ENCODE measurements at places on chromosomes 16 and 17.

- H3K27ac ChIP-seq: no peak overlapping the region
- no peaks in the 10 kb centered on the region for H3K36me3 ChIP-seq
- H3K4me3 ChIP-seq: no peak overlapping the region
- no peak for DNase-seq
- peaks cover 29% of the 10 kb centered on the region for H3K27me3 ChIP-seq
Measured at GRCh38 chr16:21101631-21102420, 48.8 kb downstream of the DNAH3 start.

DNA sequence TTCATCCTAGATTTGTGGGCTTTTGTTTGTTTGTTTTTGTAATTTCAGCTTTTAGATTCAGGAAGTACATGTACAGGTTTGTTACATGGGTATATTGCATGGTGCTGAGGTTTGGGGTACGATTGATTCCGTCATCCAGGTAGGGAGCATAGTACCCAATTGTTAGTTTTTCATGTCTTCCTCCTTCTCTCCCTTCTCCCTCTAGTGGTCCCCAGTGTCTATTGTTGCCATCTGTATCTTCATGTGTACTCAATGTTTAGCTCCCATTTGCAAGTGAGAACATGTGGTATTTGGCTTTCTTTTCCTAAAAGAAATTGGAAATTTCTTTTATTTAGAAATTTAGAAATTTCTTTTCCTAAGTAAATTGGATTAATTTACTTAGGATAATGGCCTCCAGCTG, 37.1 kb upstream of the BCAS3 start:
- no peak overlapping the region for H3K27ac ChIP-seq
- H3K4me3 ChIP-seq: no peak overlapping the region
- no peaks in the 10 kb centered on the region for H3K4me1 ChIP-seq
- peaks cover 10% of the 10 kb centered on the region for H3K36me3 ChIP-seq

DNA sequence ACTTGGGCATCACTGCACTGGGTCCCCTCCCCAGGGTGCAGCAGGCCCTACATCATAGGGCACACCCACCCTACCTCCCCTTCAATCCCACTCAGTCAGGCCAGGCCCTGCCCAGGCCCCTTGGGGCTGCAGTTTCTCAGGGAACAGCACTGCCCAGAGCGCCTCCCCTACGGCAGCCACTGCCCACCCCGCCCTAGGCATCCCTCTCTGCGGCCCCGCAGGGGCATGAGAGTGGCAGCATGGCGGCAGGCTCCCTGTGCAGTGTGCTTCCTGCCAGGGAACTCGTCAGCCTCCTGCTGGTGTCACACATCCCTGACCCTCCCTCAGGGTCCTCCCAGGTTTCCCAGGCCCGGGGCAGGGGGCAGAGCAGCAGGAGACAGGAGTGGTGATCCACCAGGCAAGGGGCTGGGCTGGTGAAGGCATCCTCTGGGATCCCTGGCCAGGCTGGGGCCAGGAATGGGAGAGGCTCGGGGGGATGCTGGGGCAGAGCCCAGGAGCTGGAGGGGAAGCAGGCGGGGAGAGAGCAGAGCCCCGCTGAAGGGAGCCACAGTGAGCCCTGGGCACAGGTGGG, 16.2 kb upstream of the BAHCC1 start:
- no peaks in the 10 kb centered on the region for H3K36me3 ChIP-seq
- H3K4me1 ChIP-seq: no peaks in the 10 kb centered on the region
- no peak for DNase-seq
- no peak overlapping the region for H3K4me3 ChIP-seq
- H3K27me3 ChIP-seq: no peaks in the 10 kb centered on the region

DNA sequence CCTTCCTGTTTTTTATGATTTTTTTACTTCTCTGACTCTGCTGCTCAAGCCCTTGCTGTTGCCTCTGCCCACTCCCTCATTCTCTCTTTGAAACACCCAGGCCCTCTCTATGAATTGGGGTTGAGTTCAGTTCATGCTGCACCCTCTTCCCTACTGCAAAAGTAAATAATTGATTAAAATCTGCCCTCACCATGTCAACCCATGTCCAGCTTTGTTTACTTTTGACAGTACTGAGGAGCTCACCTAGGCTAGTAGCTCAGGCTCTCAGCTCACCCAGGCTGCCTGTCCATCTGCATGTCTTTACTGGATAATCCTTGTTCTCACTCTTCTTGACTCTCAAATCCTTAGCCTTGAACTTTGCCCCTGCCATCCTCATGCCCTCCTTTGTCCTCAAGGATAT, 95.2 kb downstream of the SPACA3 start:
- H3K27me3 ChIP-seq: peaks cover 15% of the 10 kb centered on the region
- no peak overlapping the region for H3K27ac ChIP-seq
- no peak for DNase-seq
- H3K4me1 ChIP-seq: no peaks in the 10 kb centered on the region
- H3K36me3 ChIP-seq: no peaks in the 10 kb centered on the region

- H3K36me3 ChIP-seq: no peaks in the 10 kb centered on the region
- H3K27ac ChIP-seq: no peak overlapping the region
- no peaks in the 10 kb centered on the region for H3K4me1 ChIP-seq
- H3K27me3 ChIP-seq: no peaks in the 10 kb centered on the region
- no peak for DNase-seq
Measured at GRCh38 chr17:16926571-16927451, 45.1 kb downstream of the TNFRSF13B start.

- no peaks in the 10 kb centered on the region for H3K36me3 ChIP-seq
- no peaks in the 10 kb centered on the region for H3K27me3 ChIP-seq
- H3K4me3 ChIP-seq: no peak overlapping the region
- H3K4me1 ChIP-seq: peaks cover 11% of the 10 kb centered on the region
- DNase-seq: no peak
Measured at GRCh38 chr16:14502932-14503741, 126.9 kb downstream of the PARN start.

- H3K27me3 ChIP-seq: no peaks in the 10 kb centered on the region
- H3K27ac ChIP-seq: peak overlapping the region; percentile 97
- peaks cover 46% of the 10 kb centered on the region for H3K4me1 ChIP-seq
- peak; percentile 84 for DNase-seq
- H3K36me3 ChIP-seq: peaks cover 9% of the 10 kb centered on the region
Measured at GRCh38 chr16:48611329-48612137, 1.6 kb upstream of the N4BP1 start.

DNA sequence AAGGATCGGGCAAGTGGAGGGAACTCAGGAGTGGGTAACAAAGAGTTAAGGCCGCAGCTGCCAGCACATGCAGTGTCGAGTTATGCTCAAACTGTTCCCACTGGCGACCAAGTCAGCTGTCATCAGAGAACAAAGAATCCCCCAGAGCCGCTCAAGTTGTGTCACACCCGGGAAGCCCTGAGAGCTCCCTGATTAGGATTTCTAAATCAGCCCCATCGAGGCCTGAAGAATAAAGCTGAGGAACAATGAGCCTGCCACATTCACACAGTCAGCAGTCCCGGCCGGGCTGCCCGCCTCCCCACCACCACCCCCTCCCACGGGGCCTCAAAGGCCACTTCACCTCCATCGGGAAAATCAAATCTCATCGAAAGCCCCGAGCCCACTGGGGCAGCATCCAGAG, 84.5 kb downstream of the SOX9 start:
- no peaks in the 10 kb centered on the region for H3K4me1 ChIP-seq
- no peak for DNase-seq
- no peaks in the 10 kb centered on the region for H3K27me3 ChIP-seq
- no peaks in the 10 kb centered on the region for H3K36me3 ChIP-seq
- H3K27ac ChIP-seq: no peak overlapping the region

Data from T-helper 2 cell treated with Interferon-gamma antibody and Interleukin-4, amounts not matched to agents 5 μg/mL and 100 μg/mL, for 36 hours (primary cell).